B cell (primary cell): ENCODE measurements at places on chromosomes 5 and 9.
A peak's percentile ranks its signal among the peaks of the same experiment; 100 is the strongest.

GRCh38 chr9:511861-512260 is 297.2 kb downstream of the DOCK8 start:
- no peak for DNase-seq

GRCh38 chr5:104967806-104968410 is 1405.3 kb upstream of the NUDT12 start:
- no peak for DNase-seq

GRCh38 chr9:104999136-104999535 is 71.2 kb upstream of the ABCA1 start:
- DNase-seq = no peak

GRCh38 chr5:72624641-72625236 is 117.5 kb upstream of the ZNF366 start:
- no peak for DNase-seq

DNA sequence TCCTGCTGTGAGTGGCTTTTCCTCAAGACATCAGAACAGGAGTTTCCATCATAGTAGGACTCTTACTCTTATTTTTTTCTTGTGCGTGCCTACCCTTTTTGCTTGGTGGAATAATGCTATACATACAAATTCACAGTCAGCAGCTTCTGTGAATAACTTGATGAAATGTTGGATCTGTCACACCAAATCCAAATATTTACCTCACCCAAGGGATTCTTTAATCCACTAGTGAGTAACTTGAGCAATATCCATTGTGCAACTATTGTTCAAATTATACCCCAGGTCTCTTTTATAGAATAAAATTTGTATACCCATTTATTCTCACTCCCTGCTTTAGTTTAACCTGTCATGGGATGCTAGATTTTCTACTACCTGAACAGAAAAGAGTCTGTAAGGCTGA is 1078.3 kb upstream of the EDIL3 start:
- DNase-seq = no peak

GRCh38 chr5:936149-937144 is 43.8 kb downstream of the TRIP13 start:
- DNase-seq = no peak

GRCh38 chr5:80268916-80269315 is 13.1 kb upstream of the SERINC5 start:
- no peak for DNase-seq

- no peak for DNase-seq
Measured at GRCh38 chr5:82657033-82657699, 379.0 kb upstream of the RPS23 start.

DNA sequence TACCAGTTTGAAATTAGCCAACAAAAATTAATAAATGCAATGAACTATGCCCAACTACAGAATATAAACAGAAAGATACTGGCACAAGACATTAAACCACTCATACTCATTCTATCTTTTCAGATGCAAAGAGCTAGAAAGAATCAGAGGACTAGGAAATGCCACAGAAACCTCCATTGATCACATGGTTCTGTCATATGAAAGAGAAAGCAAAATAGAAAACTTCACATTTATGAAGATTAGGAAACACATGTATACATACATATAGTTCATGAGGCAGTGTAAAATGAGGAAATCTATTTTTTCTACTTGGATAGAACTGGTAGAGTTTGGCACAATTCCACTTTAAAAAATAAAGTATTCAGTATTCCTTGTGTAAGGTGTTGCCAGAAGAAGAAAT is 275.1 kb upstream of the PTGER4 start:
- peak; percentile 49 for DNase-seq

DNA sequence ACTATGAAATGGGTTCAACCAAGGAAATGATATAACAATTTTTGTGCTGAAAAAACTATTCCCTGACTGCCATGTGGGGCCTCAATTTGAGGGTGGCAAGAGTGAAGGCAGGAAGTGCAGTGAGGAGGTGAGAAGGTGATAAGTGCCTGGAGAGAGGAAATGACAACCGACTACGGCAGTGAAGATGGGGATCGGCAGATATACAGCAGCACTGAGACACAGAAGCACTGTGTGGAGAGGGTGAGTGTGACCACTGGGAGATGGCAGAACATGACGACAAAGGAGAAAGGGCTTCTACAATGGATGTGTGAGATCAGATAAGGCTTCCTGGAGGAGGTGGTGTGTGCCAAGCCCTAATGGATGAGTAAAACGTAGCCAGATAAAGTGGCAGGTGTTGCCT is 271.8 kb downstream of the TRIM32 start:
- no peak for DNase-seq

- no peak for DNase-seq
Measured at GRCh38 chr9:18668944-18669343, 195.0 kb downstream of the ADAMTSL1 start.

DNA sequence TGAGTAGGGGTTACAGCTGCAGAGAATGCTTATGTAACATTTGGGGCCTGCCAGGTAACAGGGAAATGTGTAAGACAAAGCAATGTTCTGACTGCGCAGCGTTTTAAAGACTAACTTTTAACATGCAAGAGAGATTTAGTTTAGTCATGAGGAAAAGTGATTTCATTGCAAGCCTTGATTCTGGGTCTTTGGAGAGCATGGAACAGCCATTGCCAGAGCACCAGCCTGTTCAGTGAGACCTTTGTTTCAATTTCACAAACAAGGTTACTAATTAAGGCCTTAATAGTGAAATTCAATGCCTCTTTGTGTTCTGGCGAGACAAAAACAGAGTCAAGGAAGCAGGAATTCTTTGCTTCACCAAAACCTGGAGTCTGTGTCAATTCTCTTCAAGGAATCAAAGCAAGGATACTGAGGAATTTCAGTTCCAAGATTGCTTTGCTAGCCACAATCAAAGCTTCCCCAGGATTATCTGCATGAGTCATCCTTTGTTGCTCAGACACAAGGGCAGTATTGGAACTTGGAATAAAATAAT is 14.4 kb downstream of the CKMT2 start:
- no peak for DNase-seq

- DNase-seq = no peak
Measured at GRCh38 chr5:11509793-11510192, 394.5 kb downstream of the CTNND2 start.

- DNase-seq = peak; percentile 59
Measured at GRCh38 chr5:138180183-138180782, 1.4 kb downstream of the KIF20A start.

- no peak for DNase-seq
Measured at GRCh38 chr5:135007749-135008363, 26.2 kb downstream of the PITX1 start.

GRCh38 chr5:120367896-120368634 is 96.0 kb upstream of the PRR16 start:
- no peak for DNase-seq

GRCh38 chr9:136407911-136408310 is 2.5 kb downstream of the ENTR1 start:
- DNase-seq = no peak

DNA sequence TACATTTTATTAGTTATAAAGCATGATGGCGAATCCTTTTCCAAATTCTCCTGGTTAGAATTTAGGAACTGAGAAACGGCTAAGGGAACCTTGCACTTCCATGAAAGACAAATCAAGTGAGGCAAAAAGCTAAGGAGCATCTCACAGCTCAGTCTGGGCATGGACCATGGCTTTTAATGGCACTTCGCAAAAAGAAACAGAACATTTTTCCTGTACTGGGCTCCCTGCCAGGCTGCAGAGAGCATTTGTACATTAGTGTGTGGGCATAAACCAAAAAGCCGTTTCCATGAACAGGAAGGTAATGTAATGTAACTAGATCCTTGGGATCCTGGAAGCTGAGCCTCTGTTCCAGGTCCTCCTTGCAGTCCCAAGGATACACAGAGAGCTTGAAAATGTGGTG is 354.2 kb downstream of the MRPS30 start:
- no peak for DNase-seq

DNA sequence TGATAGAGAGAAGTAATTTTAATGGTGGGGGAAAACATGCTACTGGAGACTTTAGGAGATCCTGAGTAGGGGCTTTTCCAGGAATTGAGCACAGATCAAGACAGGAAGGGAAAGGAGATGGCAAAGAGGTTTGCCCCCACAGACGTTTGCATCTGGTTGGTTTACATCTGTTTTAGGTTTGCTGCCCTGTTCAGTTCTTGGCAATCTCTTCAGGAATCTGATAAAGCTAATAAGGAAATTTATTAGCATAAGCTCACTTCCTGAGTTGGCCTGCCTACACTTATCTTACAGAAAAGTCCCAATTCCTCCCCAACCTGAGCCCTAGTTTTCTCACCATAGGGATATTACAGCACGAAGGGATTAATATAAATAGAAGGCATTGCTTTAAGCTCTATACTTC is 3.4 kb upstream of the CFAP95 start:
- no peak for DNase-seq

DNA sequence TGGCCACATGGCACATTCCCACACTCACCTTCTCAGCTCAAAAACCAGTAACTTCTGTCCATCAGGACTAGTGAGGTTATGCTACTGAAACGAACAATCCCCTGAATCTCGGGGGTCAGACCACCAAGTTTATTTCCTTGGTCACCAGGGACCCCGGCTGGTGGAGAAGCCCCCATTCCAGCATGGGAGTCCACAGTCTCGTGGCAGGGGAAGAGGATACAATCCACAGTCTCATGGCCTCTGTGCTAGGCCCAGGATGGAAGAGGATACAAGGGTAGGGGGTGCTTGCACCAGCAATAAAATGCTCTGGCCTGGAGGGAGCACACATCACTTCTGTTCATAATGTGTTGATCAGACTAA is 7.4 kb upstream of the CARD19 start:
- no peak for DNase-seq

- no peak for DNase-seq
Measured at GRCh38 chr5:105740242-105740641, 1930.5 kb downstream of the EFNA5 start.

DNA sequence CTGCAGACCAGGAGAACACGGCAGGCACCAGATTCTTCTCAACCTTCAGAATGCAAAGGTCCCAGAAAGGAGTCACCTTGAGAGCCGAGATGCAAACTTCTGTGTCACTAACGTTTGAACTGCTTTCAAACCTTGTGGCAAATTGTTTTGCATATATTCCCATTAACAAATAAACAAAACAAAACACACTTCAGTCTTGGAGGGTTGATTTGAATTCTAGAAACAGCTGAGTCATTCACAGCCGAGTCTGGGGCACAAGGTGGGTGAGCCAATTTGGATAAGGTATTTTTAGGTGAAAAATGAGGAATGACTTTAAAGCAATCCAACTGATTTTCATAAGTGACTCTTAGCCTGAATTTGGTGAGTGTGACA is 38.8 kb upstream of the ANKRD33B start:
- DNase-seq = no peak

DNA sequence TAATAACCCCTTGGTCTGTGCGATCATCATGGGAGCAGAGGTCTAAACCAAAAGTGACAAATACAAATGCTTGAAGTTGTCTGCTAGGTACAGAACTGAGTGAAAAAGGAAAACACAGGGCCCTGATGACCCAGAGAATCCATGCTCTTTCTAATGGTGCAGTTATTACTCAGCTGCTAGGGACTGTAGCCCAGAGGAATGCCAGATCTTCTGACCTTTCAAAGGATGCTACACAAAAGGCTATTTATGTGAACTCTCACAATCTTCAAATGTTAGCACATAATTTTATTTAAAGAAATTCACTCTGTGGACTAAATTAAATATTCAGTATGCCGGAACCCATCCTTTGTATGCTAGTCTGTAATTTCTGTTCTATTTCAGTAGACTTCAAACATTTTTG is 79.9 kb downstream of the PRR16 start:
- no peak for DNase-seq

GRCh38 chr5:69166686-69167492 is at the start of gene CCNB1:
CCNB1 (plus strand) TSS chr5:69167150; CDS start chr5:69167263, 113 bp downstream.
- DNase-seq = peak; percentile 97

- DNase-seq = no peak
Measured at GRCh38 chr9:27581826-27582225, 8.5 kb upstream of the C9orf72 start.

GRCh38 chr5:32030222-32030621 is 143.9 kb downstream of the GOLPH3 start:
- DNase-seq = no peak

DNA sequence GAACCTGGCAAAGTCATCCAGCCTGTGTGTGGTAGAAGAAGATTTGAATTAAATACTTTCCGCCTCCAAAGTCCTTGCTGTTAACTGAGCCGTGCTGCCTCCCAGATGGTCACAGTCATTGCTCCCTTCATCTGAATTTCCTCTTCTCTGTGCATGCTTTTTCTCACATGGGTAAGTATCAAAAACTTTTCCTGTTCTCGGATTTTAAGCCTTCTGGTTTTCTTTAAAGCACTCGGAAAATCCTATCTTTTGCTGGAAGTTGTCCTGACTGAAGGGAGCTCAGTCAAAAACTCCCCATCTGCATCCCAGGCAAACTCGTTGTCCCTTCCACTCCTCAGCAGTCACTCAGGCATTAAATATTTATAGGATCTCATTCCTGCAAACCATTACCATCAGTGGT is 290.0 kb upstream of the PIK3R1 start:
- no peak for DNase-seq

DNA sequence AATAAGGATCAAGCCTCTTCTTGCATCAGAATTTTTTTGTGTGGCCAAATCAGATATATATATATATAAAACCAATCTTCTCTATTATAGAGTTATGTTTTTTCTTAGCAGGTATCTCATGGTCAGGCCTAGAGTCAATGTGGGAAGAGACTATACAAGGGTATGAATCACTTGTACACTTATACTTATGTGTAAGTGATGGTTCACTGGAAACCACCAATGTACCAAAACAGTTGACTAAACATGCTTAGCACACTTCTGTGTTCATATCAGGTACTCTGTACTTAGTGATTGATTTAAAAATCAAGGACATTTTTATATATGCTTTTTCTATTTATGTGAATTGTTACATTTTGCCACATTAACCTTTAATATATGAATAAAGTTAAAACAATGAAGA is 92.6 kb downstream of the CWC27 start:
- no peak for DNase-seq
